Cortex of kidney (tissue), 1 donor: ENCODE measurements at places on chromosomes 12 and 14.

- DNase-seq, result no peak
Measured at GRCh38 chr12:112314981-112315380, 67.2 kb downstream of the HECTD4 start.

- no peak for DNase-seq
Measured at GRCh38 chr12:19206493-19207077, 77.1 kb downstream of the PLEKHA5 start.

DNA sequence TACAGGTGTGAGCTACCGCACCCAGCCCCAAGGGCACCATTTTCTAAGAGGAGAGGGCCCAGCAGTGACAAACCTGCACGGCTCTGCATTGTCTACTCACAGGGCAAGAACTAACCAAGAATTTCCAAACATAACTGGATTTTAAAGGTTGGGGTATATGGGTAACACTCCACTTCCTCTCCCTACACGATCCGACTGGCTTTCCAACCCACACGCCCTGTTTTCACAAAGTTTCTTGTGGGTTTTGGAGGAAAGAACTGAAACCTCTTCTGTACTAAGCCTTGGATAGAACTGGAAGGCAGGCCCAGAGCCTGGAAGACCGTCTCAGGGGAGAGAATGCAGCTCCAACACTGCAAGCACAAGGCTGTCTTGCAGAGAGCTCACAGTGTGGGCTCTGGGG, 24.9 kb downstream of the SNRNP35 start:
- no peak for DNase-seq

GRCh38 chr14:71554959-71555612, 377.1 kb upstream of the RGS6 start:
- no peak for DNase-seq

GRCh38 chr12:80192087-80192486, 92.8 kb downstream of the OTOGL start:
- DNase-seq, result no peak

GRCh38 chr12:132710043-132710404, 618 bp upstream of the PGAM5 start:
- no peak for DNase-seq

DNA sequence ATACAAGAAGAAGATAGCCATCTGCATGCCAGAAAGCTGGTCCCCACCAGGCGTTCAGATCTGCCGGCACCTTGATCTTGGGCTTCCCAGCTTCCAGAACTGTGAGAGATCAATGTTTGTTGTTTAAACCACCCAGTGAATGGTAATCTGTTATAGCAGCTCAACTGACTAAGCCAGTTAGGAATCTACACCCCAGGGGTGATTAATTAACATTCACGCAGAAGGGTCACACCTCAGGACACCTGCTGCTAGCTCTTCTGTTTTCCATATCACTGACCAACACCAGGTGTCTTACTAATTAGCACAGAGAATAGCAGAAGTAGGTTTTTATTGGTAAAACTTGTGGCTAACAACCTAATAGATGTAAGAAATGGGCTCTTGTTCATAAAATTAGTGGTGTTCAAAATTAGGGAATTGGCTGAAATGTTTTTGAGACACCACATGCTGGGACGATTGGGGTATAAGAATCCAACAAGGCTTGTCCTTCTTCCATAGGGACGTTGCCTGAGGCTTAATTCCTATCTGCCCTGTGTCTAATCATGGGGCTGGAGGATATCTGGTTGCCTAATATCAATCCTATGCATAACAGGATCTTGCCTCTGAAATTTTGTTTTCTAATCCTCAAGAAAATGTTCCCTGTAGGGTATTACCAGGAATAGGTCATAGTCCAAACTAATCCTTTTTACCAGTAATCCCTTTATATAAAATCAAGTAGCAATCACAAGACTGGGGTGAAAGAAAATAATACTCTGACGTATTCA, 42.0 kb upstream of the CHST11 start:
- DNase-seq, result no peak

DNA sequence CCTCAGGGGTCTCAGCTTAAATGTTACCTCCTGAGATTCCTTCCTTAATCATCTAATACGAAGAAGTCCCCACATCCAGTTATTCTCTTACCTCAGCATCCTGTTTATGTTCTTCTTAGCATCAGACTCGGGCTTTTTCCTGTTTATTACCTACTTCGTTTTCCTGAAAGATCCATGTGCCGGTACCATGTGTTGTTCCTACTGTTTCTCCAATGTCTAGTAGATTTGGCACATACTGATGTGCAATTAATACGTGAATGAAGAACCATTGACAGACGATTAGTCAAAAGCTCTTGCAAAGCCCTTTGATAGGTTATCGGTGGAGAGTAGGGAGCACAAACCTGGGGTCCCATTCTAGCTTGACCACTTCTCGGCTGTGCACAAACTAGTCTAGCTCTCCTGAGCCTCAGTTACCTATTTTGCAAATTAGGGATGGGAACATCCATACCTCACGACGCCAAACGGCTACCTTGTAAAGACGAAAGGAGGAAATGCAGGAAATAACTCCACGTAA, 735 bp upstream of the MAPKAPK5 start:
- no peak for DNase-seq

DNA sequence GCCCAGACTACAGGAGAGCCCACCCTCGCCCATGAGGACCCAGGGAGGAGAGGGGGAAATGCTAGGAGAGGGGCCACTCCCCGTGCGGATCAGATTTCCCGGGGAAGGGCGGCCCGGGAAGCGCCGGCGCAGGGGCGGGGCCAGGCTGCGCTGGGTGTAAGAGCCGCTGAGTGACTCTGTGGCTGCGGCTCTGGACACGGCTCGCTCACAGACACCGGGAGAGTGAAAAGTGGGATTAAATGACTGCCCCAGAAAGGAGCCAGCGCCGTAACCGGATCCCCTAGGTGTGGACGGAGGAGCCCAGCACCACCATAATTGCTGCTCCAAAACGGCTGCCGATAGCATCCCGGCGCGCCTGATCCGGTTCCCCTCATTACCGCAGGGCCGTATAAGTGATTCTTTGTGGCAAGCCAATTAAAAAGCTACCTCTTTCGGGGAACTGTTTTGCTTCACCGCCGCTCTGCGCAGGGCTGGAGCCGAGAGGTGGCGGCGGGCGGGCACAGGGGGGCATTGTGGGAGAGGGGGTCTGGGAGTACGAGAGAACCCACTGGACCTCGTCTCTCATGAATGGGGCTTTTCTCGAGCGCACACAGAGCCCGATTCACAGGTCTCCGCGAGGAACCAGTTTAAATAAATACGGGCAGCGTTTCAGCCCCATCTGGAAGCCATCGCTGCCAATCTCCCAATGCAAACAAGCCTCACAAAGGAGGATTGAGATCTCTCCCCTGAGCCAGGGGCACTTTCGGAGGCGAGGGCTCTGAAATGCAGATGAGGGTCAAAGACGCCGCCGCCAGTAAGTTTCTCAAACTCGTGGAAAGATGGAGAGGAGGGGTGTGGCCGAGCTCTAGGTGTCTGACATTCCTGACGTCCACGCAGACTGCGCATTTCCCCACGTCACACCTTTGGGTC, 2.5 kb downstream of the COL2A1 start:
- no peak for DNase-seq

DNA sequence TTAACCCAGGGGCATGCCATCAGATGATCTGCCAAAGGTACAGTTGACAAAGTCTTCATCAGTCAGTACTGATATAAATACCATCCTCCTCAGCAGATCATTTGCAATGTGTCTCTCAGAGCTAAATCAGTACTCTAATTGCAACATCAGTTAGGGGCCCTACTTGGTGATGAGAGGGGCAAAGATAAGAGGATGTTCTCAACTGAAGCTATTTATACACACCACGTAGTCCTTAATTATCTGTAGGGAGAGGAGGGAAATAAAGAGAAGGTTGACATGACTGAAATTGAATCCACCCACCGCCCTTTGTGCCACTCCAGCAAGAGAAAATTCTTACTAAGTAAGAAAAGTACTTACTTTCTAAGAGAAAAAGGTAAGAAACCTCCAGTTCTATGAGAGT, 157.8 kb upstream of the NUDT4 start:
- DNase-seq, result no peak

DNA sequence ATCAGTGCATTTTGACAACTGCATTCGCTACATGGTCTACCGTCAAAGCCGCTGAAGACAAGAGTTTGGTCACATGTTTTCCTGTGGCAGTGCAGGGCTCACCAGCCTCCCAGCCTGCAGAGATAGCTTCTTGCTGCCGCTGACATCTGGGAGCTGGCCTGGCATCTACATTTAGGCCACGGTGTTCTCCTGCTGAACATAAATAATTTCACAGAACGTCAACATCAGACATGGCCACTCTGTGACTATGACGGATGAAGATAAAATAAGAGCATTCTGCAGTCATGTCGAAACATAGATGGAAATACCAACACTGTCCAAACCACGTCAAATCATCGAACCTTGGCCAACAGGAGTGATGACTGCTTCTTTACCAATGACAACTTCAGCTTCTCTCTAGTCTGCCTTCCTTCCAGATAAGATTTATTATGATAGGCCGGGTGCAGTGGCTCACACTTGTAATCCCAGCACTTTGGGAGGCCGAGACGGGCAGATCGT, 91.2 kb downstream of the TNFAIP2 start:
- DNase-seq, result no peak

DNA sequence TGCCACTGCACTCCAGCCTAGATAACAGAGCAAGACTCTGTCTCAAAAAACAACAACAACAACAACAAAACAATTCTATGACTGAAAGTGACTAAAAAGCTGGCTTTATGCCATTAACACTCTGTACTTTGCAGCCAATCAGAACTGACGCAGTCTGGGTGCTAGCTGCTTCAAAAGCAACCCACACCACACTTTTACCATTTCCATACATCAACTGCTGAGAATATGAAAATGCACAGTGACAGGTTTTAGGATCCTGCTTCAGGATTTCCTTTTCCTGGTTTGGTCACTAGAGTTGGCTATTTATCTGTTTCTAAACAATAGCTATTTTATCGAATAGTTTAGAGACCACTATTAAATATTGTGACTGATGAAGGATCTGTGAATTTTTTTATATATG, 23.1 kb upstream of the P2RX4 start:
- no peak for DNase-seq

DNA sequence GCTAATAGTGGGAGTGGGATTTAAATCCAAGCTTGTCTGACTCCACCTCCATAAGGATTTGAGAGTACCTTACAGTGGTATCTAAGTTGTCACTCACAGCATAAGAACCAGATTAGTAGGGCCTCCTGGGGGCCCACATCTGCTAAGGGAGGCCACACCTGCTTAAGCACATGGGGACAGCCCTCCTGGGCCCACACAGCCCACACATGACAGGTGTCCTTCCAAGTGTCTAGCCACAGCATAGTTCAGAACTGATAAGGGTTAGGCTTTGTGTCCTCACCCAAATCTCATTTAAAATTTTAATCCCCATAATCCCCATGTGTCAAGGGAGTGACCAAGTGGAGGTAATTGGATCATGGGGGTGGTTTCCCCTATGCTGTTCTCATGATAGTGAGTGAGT, 186.0 kb upstream of the HMGA2 start:
- no peak for DNase-seq

DNA sequence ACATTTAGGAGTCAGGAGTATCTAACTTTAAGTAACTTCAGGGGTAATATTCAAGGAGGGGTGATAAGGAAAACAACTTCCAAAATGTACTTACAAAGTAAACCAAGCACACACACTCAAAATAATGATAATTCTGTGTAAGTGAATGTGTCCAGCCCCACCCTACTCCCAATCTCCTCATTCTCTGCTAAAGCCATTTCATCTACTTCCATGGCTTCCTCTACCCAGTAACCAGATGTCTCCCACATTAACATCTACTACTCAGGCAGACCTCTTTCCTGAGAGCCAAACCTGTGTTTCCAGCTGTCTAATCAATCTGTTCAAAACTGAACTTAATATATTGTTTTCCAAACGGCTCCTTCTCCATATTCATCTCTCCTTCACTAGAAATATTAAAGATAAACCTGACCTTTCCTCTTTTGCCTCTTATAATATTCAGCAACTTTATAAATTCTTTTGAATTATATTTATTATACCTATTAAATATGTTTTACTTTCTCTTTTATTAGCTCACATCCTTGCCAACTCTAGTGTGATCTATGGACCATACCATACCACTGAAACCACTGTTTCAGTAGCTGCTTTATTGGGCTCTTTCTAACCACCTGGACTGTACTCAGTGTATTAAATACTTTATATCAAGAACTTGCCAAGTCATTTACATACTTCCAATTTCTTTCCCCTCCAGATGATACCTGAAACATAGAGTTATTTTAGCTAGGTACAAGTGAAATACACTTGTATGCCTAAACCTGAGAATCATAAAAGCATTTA, 170.7 kb downstream of the PPFIA2 start:
- no peak for DNase-seq

DNA sequence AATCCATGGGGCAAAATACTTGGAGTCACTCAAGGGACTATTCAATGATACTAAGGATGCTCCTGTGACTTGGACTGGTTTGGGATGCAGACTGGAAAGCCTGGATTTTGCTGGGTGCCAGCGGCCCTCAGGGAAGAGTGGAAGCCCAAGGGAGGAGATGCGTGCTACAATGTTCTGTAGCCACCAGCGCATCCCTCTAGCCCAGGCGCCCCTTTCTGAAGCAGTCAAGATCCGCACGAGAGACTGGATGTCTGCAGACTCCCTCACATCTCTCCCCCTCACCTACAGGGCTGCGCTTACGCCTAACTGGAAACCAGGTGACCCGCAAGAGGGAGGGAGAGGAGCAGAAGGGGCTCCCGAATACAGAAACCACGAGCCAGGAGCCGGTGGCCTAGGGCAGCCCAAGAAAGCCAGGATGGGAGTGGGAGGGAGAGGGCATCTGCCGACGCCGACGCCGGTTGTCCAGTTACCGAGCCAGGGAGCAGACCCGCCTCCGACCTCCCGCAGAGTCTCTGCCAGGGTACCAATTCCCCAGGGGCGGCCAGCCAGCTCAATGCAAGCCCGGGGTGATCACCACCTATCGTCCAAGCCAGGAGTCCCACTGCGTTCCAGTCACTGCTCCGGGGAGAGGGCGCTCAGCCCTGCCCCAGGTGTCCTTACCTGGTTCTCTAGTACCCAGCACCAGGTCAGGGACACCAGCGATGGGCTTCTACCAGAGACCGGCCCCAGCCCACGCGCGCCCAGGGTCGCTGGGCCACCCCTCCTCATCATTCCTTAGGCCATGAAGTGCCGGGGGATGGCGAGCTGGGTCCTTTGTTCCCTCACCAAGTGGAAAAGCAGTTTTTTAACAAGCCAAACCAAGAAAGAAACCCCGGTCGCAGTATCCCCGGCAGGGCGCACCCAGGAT, 1.2 kb downstream of the NTN4 start:
- DNase-seq, result no peak

DNA sequence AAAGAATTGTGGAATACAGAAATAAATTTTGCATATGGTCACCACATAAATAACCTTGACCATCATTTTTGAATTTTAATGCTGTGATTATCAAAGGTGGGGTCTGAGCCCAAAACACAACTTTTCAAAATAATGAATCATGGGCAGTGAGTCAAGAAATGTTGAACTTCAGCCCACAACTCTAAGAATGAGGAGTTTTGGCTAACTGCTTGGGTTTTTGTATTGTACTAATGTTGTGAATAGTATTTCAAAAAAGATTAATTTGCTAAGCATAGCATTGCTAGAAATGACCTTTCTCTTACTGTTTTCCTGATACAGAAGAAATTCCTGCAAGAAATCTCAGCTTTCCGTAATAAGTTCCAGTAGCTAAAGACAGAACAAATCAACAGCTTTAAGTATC, 24.4 kb upstream of the YARS2 start:
- no peak for DNase-seq
